ENCODE measurements at places on chromosomes 4 and X.

DNA sequence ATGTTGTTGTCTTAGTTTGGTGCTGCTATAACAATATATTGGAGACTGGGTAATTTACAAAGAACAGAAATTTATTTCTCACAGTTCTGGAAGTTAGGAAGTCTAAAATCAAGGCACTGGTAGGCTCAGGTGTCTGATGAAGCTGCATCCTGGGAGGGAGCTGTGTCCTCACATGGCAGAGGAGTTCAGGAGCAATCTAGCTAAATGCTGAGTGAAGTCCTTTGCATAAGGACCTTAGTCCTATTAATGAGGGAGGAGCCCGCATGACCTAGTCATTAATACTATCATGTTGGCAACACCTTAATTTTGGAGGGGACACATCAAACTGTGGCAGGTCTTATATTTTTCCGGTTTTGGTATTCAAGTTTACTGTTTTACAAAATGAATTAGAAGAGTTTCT lies 36.0 kb upstream of the NSUN7 start:
- no peak for DNase-seq

GRCh38 chr4:184318852-184319251 lies 101.2 kb upstream of the ENPP6 start:
- DNase-seq, result no peak

DNA sequence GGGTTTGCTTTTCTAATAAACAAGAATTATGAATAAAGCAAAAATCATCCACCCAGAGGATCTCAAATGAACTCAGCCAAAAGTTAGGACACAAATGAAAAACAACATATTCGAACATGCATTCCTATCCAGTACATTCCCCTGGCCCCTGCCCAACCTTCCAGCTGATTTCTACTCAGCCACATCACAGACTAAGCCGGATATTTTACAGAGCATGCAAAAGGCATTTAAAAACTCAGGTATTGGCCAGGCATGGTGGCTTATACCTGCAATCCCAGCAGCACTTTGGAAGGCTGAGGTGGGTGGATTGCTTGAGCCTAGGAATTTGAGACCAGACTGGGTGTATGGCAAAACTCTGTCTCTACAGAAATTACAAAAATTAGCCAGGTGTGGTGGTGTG lies 54.6 kb downstream of the RELL1 start:
- DNase-seq, result no peak

DNA sequence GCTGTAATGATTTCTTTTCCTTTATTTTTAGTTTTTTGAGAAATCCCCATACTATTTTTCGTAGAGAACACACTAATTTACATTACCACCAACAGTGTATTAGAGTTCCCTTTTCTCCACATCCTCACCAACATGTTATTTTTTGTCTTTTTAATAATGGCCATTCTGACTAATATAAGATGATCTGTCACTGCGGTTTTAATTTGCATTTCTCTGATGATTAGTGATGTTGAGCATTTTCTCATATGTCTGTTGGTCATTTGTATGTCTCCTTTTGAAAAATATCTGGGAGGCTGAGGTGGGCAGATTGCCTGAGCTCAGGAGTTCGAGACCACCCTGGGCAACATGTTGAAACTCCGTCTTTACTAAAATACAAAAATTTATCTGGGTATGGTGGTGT lies 30.2 kb downstream of the SPINK2 start:
- DNase-seq, result no peak

GRCh38 chr4:152996672-152997071 lies 60.5 kb downstream of the FHDC1 start:
- DNase-seq, result no peak

- DNase-seq, result no peak
These were observed 264.6 kb upstream of the CLNK start for GRCh38 chr4:10949039-10949733.

GRCh38 chr4:56742080-56742871 lies 61.2 kb upstream of the HOPX start:
- DNase-seq, result no peak

DNA sequence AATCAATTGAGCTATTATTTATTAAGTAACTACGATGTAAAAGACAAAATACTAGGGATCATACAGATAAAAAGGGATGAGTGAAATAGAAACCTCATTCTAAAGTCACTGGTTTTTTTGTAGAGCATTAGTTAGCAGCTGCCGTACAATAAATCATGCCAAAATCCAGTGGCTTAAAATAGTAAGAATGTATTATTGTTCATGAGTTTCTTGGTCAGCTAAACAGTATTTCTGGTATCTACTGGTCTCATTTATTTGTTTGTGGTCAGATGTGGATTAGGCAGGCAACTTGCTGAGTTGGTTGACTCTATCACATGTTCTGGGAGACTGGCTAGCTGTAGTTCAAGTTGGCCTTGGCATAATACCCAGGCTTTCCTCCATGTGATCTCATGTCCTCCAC lies 667.3 kb downstream of the GALNTL6 start:
- DNase-seq, result no peak

GRCh38 chr4:8724436-8725070 lies 132.0 kb downstream of the CPZ start:
- no peak for DNase-seq

GRCh38 chr4:145552181-145552822 lies 66.9 kb upstream of the MMAA start:
- DNase-seq, result no peak

- no peak for DNase-seq
These were observed 116.1 kb downstream of the CNKSR2 start for GRCh38 chrX:21490341-21490740.

- DNase-seq, result no peak
These were observed 176.4 kb downstream of the IL13RA2 start for GRCh38 chrX:114841051-114841450.

- DNase-seq, result no peak
These were observed 558.0 kb downstream of the STPG2 start for GRCh38 chr4:97585274-97585673.

GRCh38 chr4:55269995-55270394 lies 76.0 kb upstream of the SRD5A3 start:
- no peak for DNase-seq

GRCh38 chrX:8813036-8813435 lies 11.9 kb upstream of the FAM9A start:
- DNase-seq, result no peak
